ENCODE measurements at places on chromosomes 11 and 22. TPM values are rescaled to one million over a fixed set of nuclear protein-coding genes. Genes with fewer than 3 reads are reported as not detected.
A peak's percentile ranks its signal among the peaks of the same experiment; 100 is the strongest.

- DNase-seq, result no peak
Measured at GRCh38 chr11:76162336-76163288, 43.7 kb downstream of the WNT11 start.

GRCh38 chr22:38755155-38755910 is 465 bp downstream of the SUN2 start:
- no peak for DNase-seq

DNA sequence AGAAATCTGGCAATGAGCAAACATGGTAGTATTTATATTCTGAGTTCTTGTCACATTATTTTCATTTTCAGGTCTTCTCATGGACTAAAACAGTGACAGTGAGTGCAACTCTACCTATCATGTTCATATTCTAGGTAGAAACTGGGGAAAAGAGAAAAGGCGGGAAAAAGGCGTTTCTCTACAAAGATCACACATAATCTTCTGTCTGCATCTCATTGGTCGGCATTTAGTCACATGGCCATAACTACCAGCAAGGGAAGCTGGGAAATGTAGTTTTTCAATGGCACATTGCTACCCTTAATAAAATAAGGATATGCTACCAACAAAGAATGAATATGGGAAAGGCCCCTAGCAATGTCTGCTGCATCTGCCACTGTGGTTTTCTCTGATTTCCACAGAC is 57.6 kb upstream of the B3GAT1 start:
- no peak for DNase-seq

DNA sequence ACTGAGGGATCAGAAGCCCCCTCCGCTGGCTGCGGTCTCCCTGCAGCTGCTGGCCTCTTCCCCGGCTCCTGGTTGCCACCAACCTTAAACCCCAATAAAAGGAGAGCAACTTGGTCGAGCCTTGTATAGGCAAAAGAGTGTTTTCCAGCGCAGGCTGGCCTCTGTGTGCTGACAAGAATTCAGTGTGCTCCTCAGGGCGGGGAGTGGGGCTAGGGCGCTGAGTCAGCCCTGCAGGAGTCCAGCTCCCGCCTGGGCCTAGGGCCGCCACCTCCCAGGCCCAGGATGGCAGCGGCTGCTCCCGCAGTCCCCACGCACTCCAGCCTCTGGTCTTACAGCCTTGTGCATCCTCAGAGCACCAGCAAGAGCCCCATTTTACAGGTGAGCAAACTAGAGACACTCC is at the start of gene SHISAL1:
Gene SHISAL1 (minus strand): TSS at position 186 of the 400 bp plus-strand sequence. CDS start 12,006 bp downstream, outside the sequence.
- no peak for DNase-seq

DNA sequence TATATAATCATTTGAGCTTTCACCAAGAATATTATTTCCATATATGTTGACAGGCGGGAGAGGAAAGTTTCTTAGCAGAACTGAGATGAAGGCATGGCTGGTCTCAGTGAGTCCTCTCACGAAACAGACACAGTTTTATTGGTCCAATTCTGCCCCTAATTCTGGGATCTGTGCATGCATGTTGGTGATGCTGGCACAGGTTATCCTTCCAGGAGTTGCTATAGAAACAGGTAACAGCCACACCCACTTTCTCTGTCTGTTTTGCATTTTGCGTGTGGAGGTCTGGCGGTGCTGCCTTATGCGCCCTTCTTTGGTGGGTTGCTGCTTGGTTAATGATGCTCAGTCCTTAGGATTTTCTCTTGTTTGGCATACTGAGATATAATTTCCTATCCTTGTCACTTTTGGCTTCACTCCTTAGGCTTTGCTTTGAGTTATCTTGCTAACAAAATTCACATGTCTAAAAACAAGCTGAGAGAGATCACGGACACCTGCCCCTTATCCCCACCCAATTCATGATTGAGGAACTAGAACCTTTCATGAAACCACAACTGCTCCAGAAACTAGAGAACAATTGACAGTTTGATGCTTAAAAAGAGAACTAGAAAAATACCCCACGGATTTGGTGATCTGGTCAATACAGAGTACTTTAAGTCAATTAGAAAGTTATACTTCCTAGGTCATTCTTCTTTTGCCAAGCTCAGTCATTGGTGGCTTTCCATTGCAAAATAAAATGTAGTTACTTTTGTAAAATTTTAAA is 189.3 kb downstream of the FAT3 start:
- no peak for DNase-seq

- DNase-seq, result no peak
Measured at GRCh38 chr11:117807482-117808327, 10.7 kb upstream of the DSCAML1 start.

DNA sequence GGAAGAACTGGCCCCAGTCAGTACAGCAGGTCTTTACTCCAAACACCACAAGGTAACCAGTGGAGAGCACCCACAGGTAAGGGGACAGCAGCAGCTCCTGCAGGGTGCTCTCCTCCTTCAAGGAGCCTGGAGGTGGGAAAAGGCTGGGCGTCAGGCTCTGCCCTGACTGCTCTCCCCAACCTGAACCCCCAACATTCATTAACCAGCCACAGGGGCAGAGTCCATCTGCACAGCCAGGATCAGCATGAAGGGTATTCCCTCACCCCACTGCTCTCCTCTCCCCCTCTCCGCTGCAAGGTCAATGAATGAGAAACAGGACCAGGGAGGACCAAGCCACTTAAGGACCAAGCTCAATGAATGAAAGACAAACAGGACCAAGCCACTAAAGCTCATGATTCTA is 3.7 kb downstream of the SLC37A4 start:
- no peak for DNase-seq

GRCh38 chr11:57499413-57499982 is 16.0 kb downstream of the SLC43A1 start:
- DNase-seq, result peak; percentile 90

DNA sequence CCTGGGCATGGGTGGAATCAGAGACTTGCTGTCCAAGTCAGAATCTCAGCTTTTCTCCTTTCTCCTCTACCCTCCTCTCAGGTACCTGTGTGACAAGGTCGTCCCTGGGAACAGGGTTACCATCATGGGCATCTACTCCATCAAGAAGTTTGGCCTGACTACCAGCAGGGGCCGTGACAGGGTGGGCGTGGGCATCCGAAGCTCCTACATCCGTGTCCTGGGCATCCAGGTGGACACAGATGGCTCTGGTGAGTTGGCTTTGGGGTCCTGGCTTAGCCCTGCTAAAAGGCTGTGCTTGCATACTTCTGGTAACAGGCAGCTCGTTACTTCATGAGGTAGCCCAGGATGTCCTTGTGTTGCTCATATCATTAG is 10.7 kb downstream of the MCM5 start:
- no peak for DNase-seq

DNA sequence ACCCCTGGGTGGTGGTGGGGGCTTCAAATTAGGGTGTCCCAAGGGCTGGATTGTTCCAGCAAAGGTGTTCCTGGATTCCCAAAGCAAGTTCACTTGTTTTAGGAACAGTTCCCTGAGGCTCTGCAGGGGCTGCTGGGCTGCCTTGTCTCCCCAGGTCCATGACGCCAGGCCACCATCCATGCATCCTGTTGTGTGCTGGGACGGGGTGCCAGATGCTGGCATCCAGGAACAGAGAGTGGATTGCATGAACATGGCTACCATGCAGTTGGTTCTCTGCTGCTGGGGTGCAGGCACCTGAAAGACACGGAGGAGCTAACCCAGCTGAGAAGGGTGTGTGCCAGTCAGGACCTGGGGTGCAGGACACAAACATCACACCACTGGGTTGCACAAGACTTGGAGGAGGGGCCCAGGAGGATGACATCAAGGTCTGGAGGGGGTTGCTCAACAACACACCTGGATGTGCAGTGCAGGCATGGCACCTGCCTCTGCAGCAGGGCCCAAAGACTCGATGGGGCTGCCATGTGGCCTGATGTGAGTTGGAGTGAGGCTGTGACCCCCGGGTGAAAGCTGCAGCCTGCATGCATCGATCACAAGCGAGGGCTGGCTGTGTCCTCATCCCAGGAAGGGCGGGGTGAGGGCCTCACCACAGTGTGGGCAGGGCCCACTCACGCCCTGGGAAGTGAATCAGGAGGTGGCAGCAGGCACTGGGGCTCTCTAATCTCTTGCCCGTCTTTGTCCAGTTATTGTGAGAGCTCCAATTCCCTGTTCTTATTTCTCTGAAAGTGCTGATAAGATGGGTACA is 74.0 kb upstream of the CLDN5 start:
- DNase-seq, result no peak

- no peak for DNase-seq
Measured at GRCh38 chr11:91295591-91295990, 929.0 kb upstream of the FAT3 start.

- no peak for DNase-seq
Measured at GRCh38 chr11:33721426-33721825, 14.8 kb downstream of the CD59 start.

- DNase-seq, result no peak
Measured at GRCh38 chr11:133832991-133833897, 12.1 kb downstream of the SPATA19 start.

DNA sequence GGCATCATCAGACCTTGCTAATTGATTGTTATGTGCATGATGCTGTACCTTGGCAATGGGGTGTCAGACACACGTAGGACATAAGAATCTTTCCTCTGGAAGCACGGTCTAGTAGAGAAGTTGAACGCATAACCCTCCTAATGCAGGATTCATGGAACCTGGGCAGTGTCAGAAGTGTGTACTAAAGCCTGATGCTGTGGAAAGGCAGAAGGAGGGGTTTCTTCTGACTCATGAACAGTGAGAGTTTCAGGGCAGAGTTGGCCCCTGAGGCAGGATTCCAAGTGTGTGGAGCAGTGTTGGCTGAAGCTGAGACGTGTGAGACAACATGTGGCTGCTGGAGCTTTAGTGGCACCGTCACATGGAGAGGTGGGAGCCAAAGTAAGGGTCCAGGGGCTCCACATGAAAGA is 3.5 kb downstream of the PANX1 start:
- DNase-seq, result no peak

GRCh38 chr11:58003036-58003435 is 20.6 kb upstream of the OR9Q1 start:
- no peak for DNase-seq

DNA sequence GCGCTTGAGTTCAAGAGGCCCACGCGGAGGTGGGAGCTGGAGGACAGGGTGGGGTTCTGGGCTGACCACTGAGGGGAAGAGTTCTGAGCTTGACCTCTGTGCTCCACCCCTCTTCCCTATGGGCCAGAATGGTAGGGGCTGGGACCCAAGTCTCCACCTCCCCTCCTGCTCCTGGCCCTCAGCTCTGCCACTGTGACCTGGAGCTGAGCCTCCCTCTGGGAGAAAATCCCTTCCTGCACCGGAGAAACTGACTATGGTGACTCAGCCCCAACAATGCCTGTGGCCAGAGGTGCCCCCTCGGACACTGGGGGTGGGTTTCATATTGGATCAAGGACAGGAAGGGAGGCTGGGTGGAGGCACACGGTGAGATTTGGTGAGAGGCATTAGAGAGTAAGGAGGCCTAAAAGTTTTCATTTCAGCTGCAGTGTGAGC is 23.0 kb downstream of the RELT start:
- no peak for DNase-seq

DNA sequence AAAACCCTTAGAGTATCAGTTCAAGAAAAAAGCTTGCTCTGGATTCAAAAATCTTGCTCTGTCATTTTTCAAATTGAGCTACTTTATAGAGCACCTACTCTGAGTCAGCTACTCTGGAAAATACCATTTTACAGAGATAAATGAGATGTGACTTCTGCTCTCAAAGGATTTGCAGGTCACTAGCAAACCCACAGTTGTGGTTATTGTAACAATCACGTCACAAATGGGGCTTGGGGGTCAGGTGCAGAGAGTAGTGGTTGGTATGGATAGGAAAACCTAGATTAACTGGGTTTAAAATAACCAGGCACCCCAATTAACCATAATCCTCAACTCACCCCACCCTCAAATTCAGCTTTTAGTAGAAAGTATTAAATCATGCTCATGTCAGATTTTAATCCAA is 52.3 kb downstream of the MSANTD4 start:
- no peak for DNase-seq

DNA sequence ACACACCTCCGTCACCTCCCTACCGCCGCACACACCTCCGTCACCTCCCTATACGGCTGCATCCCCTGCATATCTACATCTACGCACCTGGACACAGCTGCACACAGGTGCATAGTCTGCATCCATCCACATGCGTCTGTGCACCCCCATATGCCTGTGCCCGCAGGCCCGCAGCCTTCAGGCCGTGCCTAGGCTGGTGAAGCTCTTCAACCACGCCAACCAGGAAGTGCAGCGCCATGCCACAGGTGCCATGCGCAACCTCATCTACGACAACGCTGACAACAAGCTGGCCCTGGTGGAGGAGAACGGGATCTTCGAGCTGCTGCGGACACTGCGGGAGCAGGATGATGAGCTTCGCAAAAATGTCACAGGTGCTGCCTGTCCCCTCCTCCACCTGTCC is 4.8 kb downstream of the PKP3 start:
- no peak for DNase-seq

GRCh38 chr11:22957786-22958185 is 97.5 kb upstream of the CCDC179 start:
- DNase-seq, result no peak

DNA sequence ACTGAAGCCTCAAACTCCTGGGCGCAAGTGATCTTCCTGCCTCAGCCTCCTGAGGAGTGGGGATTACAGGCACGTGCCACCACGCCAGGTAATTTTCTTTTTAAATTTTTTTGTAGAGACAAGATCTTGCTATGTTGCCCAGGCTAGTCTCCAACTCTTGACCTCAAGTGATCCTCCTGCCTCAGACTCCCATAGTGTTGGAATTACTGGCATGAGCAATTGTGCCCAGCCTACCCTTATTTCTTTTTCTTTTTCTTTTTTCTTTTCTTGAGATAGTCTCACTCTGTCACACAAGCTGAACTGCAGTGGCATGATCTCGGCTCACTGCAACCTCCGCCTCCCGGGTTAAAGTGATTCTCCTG is 63.9 kb downstream of the AAMDC start:
- DNase-seq, result no peak

GRCh38 chr11:9615031-9615451 is 41.6 kb downstream of the WEE1 start:
- no peak for DNase-seq

GRCh38 chr11:23859087-23859486 is 637.8 kb upstream of the LUZP2 start:
- no peak for DNase-seq

GRCh38 chr22:32804531-32805360 is 3.2 kb downstream of the TIMP3 start:
- DNase-seq, result no peak

RFPL2 gene
- polyA plus RNA-seq, result 0.75 TPM

YPEL1 gene
- polyA plus RNA-seq, result 16.5 TPM

CHST1 gene
- 13.6 TPM for polyA plus RNA-seq

MS4A6E gene
- polyA plus RNA-seq, result not detected

PACSIN3 gene
- 38.8 TPM for polyA plus RNA-seq

KRTAP5-7 gene
- 0.32 TPM for polyA plus RNA-seq

CD6 gene
- polyA plus RNA-seq, result 1.5 TPM

AIFM3 gene
- polyA plus RNA-seq, result 0.47 TPM

FOLH1 gene
- polyA plus RNA-seq, result 16.6 TPM

PPFIBP2 gene
- 56.9 TPM for polyA plus RNA-seq

Measured in renal cortex interstitium (tissue), 15 donors.